ENCODE measurements at places on chromosomes 6 and 20.

GRCh38 chr20:38321959-38322598 lies 18.1 kb downstream of the BPI start:
- DNase-seq = no peak

DNA sequence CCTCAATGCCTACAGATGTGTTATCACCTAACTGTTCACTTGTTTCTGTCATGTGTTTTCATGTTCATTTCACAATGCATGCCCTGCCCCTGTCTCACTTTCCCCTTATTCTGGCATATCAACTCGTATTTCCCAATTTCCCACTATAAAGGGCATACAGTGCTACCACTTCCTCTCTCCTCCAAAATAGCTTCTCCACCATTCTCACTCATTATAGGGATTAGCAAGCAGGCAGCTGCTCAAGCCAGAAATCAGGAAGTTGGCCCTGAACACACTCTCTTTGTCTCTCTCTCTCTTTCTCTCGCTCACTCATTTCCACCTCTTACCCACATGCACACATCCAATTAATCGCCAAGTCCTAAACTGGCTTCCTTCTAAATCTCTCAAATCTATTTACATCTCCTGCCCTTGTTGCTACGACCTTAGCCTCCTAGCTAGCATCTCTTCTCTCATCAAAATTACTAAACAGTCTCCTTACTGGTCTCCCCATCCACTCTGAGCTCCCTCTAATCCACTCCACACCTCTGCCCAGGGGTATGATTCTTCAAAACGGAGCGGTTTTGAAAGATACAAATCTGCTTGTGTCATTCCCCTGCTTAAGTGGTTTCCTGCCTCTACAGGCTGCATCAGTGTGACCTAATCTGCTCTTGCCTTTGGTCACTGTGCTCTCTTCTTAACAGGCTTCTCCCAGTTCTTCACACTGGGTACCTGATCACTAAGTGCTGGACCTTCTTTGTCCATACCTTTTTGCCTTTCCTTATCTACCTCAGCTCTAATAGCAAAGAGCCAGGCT lies 196.2 kb downstream of the BTBD9 start:
- no peak for DNase-seq

GRCh38 chr6:117267054-117267347 lies 1.6 kb downstream of the VGLL2 start:
- no peak for DNase-seq

GRCh38 chr20:38881806-38882440 lies 44.3 kb upstream of the FAM83D start:
- DNase-seq = no peak

DNA sequence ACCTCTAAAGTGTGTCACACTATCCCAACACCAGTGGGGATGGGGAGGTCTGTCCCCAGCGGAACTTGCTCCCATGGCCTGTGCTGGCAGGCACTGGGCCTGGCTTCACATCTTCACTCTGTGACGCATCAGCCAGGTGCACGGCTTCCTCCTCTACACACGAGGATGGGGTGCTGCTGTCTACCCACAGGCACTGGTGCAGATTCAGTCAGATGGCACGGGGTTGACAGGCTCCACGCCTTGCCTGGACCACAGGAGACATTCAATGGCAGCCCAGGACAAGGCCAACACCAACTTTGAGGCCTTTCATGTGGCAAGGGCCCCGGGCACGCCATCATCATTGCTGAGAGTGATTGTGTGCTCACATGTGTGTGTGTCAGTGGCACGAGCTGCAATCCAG lies 92.4 kb downstream of the TMEM242 start:
- DNase-seq = no peak

DNA sequence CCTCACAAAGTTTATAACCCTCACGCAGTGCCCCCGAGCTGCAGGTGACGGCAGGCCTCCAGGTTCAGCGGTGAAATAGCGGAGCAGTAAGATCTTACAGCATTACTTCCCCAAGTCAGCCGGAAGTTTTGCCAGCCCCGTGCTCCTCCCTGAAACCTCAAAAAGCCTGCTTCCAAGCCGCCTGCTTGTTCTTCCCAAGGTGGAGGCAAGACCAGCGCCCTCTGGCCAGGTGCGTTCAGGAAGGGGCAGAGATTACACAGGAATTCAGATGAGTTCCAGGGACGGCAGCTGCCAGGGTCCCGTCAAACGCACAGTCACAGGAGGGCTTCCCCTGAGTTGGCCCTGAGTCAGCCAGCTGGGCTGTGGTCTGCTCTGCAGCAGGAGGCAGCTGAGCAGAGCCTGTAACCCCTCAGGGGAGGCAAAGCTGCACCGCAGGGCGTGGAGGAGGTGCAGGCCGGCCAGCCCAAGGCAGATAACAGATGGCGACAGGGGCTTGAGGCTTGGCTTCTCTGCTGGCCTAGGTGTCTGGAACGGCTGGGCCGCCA lies 124.1 kb upstream of the RPS6KA2 start:
- no peak for DNase-seq

DNA sequence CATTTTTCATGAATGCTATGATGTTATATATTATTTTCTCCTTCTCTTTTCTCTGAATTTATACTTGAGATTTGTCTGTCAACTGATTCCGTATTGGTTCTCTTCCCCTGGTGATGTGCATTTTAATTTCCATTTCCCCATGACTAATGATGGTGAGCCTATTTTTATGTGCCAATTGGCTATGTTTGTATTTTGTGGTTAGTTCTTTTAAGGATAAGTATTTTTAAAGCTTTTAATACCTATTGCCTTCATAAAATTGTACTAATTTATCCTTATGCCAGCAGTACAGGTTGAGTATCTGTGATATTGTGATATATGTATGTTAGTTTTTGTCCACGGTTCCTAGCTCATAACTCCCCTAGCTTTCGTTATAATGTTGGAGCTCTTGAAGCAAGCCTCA lies 2.8 kb downstream of the POLH start:
- no peak for DNase-seq

DNA sequence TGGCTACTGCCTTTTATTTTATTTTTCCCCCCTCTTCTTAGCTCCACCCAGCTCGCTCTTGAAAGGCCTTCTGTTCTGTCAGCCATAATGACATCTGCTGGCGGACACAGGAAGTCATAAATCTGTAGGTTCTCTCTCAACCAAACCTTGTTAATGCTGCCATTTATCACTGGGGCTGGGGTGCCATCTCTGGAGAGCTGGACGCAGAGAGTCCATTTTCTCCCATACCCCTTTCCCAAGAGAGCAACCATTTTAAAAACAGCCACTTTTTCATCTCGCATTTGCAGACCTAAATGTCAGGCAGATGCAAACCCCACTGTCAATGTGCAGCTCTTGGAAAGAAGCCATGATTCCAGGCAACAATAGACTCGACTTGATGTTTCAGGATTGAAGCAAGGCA lies 13.0 kb upstream of the TSHZ2 start:
- DNase-seq = no peak

DNA sequence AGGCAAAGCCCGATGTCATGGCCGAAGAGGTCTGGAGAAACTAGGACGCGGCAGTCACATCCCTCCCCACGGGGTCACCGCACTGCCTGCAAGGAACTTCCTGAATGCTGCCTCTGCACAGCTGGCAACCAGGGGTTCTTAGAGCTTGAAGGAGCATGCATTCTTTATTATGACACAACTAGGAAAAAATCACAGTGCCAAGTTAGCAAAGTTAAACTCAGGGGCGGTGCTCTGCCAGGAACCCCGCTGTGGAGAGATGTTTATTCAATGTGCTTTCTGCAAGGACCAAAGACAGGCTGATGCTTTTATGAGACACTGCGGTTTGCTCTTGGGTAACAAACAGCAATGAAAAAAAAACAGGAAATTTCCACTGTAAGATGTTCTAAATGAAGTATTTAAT lies 287.3 kb upstream of the FOXQ1 start:
- no peak for DNase-seq

Measured in activated CD8-positive, alpha-beta memory T cell treated with anti-CD3 and anti-CD28 coated beads for 4 hours (primary cell).